Adipose tissue (tissue), 3 donors: ENCODE measurements at places on chromosomes 4 and X. TPM values are rescaled to one million over a fixed set of nuclear protein-coding genes. Genes with fewer than 3 reads are reported as not detected.

DOK7 gene
- polyA plus RNA-seq = 0.11 TPM

SCFD2 gene
- 8.1 TPM for polyA plus RNA-seq

EXOC1L gene
- 0.07 TPM for polyA plus RNA-seq

XAGE1A gene
- polyA plus RNA-seq = not detected

CT45A5 gene
- not detected for polyA plus RNA-seq
